ENCODE measurements at places on chromosomes 5 and 9.
A peak's percentile ranks its signal among the peaks of the same experiment; 100 is the strongest.

GRCh38 chr9:124041817-124042116, 30.2 kb downstream of the LHX2 start:
- DNase-seq, result no peak

- DNase-seq, result peak; percentile 1
These were observed 191.8 kb downstream of the PRR16 start for GRCh38 chr5:120655828-120656435.

DNA sequence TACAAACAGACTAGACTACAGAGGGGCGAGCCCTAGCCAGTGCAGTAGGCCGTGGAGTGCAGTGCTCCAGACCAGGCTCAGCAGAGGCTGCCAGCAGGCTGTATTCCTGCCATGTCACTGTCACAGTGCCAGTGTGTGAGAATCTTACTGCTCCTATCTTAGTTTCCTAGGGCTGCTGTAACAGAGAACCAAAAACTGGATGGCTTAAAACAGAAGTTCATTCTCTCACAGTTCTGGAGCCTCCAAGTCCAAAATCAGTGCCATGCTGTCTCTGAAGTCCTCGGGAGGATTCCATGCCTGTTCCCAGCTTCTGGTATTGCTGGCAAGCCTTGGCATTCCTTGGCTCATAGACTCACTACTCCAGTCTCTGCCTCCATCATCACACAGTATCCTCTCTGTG, 75.0 kb upstream of the SAP30L start:
- DNase-seq, result no peak

DNA sequence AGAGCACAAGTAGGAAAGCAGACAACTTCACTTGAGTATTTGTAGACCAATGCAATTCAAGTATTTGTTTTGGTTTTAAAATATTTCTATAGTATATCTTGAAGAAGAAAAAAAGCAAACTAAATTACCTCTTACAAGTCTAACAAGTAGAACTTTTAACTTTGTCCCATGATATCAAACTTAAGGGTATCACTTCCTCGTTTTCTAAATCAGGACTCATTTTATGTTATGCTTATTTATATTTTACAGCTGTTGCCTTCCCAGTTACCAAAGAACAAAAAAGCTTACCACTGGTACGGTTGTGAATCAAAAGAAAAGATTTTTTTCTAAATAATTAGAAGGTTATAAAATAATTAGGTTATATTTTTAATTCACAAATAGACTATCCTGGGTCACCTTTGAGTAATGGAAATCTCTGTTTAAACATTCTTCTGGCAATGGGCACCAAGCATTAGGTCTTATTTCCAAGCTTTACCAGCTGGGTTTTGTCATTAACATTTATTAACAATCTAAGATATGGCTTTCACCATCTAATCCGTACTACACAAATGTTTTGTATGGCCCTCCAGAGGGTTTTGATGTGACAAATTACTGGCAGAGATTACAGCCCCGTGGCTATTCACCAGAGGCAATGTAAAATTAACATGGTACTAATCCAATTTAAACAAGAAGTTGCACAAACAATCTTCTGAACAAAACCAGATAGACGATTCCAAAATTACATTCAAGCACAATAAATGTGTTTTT, 63.6 kb downstream of the CEP120 start:
- no peak for DNase-seq

DNA sequence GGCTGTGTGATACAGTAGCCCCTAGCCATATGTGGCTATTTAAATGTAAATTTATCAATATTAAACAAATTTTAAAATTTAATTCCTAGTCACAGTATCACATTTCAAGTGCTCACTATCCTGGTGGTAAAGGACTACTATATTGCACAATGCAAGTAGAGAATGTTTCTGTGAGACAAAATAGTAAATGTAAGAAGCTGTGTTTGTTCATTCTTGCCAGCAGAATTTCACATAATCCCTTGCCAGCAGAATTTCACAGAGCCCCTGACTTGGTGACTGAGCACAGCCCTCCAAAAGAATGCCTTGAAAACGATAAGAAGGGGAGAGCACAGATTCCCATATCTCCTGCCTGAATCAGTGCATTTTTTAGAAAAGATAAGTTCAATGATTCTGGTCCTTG, 75.9 kb upstream of the SELENOP start:
- no peak for DNase-seq

- DNase-seq, result no peak
These were observed 317.9 kb upstream of the ITGA1 start for GRCh38 chr5:52469835-52470234.

DNA sequence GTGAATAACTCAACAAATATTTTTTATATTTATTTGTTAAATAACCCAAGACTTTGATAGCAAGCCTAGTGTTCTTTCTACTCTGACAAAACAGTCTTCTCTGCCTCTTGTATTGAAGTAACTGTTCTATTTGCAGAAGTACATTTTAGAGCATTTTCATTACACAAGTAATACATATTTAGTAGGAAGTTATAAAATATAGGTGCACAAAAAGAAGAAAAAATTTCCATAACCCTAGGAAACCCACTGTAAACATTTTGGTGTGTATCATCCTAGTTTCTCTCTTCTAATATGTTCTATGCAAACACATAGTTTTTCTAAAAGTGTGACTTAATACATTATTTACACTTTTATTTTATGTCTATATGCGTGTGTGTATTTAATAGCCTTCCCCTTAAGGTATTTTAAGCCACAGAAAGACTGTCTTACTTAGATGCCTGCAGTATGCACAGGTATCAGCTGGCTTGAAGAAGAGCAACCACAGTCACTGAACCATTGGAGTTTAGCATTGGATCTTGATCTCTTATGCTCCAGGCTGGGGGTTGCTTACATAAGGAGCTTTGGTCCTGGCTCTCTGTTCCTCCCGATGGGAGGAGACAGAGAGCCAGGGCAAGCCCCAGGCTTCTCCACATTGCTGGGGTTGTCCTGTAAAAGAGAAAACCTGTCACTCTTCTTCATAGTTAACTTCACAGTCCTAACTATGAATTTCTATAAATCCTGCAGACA, 3.8 kb downstream of the SELENOP start:
- DNase-seq, result no peak

DNA sequence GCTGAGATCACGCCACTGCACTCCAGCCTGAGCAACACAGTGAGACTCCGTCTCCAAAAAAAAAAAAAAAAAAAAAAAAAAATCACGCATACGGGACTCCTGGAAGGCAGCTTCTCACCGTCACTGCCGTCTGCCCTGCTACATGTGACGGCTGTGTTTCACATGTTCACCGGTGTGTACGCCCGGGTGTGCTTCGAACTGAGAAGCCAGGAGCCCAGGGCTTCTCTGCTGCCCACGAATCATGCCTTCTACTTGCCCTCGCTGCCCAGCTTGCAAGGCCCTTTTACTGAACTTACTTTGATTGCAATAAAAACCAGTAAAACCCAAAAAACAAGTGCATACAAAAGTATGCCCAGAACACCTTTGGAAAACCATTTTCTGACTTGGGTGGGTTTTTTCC, 5.8 kb upstream of the NKD2 start:
- no peak for DNase-seq

DNA sequence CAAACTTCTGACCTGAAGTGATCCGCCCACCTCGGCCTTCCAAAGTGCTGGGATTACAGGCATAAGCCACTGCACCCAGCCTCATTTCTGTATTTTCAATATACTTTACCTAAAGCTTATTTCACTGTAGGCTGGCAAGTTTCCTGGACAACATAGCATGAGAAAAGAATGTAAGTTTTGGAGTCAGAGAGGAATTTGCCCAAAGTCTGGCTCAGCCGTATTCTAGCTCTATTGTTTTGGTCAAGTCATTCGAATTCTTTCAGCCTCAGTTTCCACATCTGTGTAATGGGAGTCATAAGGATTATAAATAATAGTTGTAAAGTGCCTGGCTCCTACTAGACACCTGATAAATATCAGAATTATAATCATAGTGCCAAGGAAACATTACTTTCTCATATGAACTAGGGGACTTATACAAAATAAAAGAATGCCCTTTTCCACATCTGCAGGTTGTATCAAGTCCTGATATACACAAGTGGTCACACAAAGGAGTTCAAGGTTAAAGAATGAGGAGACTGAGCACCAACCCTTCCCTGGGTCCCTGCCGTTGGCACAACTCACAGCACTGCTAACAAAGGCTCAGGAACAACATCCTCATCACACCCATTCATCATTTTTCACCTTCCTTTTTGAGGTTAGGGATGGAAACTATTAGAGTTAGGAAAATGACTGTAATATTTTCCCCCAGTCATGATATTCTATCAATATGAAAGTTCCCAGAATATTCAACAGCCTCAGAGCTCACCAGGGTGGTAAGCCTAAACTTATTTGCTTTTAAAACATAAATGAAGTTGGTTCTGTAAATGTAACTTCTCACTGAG, 34.6 kb upstream of the RAI14 start:
- no peak for DNase-seq

- peak; percentile 59 for DNase-seq
These were observed 35.8 kb downstream of the PIK3R1 start for GRCh38 chr5:68251386-68251785.

DNA sequence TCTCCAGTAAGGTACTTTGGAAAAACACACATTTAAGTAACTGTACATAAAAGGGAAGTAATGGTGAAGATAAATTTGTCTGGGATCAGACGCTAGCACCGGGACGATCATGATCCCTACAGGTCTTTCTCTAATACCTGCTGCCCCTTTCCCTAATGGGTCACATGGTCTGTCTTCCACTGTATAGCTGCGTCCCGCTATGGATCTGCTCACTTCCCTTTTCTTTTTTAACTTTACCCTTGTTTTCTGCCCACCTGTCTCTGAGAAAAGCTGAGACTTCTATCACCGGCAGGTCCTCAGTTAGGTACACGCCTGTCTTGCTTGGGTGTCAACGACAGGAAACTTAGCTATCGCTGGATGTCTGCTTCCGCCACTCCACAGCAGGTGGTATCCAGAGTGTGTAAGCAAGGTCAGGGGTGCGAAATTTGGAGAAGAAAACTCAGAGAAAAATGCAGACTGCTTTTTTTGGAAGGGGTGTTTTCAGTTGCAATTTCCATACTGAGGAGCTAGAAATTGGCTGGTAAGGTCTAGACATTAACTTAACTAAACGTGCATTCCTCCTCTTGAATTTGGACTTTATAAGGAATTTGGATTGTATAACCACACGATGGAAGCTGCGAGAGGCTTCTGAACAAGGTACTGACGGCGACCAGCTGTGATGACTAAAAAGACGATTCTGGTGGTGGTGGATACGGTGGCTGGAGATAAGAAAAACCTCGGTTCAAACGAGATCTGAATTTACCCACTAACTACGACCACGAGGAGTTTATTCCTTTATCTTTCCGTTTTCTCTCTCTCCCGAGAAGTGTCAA, 1.1 kb upstream of the ICE1 start:
- peak; percentile 17 for DNase-seq

DNA sequence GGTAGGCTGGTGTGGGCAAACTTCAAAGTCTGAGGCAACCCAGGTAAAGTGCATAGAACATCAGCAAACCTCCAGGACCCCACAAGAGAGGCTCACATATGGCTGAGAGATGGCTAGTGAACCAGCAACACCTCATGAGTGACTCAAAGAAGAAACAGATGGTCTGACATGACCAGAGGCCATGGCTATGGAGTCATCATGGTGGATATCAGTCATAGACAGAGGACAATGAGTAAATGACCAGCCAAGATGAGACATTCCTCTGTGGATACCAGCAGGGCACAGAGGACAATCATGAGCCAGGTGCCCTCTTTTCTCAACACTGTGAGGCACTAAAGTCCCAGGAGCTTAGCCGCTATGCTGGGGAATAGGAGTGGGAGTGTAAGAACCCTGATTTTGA, 180.8 kb downstream of the RASEF start:
- DNase-seq, result no peak

DNA sequence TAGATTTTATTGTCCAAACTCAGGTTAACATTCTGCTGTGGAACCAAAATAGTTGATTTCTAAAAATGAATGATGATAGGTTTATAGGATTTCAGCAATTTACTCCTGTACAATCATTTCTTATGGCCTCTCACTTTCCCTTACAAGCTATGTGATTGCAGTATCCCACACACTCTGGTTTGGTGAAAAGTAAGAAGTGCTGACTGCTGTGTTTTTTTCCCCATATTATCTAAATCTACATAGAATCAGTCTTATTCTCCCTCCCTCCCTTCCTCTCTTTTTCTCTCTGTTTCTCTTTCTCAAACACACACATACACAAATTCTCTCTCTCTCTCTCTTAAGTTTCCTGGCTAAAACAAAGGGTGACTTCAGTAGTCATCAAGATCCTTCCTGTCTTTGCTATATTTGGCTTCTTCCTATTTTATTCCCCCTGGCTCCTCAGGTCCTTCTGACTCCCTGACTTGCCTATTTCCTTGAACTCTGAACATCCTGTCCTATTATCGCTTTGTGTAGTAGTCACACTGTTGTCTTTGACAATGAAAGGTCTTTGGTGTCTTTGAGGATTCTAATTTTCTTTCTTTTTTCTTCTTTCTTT, 55.9 kb upstream of the HAPLN1 start:
- DNase-seq, result no peak

GRCh38 chr9:114218264-114219120, 63.2 kb downstream of the COL27A1 start:
- no peak for DNase-seq

DNA sequence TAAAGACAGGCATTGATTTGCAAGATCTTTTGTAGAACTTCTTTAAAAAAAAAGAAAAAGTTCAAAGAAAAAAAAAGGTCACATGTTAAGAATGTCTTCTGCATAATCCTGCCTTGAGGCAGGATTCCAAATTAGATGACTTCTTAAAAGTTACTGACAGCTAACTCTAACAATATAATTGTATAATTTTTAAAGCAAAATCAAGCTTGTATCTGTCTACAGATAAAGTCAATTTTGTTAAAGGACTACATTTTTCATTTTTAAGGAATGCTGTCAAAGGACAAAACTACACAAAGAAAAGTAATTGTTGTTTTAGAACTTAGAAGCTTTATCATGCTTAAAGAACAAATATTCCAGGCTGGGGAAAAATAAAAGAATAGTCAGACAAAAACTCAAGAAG, 57.8 kb downstream of the MPDZ start:
- no peak for DNase-seq

GRCh38 chr9:119291554-119291953, 77.7 kb downstream of the BRINP1 start:
- no peak for DNase-seq

- no peak for DNase-seq
These were observed 32.8 kb downstream of the ARPC5L start for GRCh38 chr9:124894741-124895170.

DNA sequence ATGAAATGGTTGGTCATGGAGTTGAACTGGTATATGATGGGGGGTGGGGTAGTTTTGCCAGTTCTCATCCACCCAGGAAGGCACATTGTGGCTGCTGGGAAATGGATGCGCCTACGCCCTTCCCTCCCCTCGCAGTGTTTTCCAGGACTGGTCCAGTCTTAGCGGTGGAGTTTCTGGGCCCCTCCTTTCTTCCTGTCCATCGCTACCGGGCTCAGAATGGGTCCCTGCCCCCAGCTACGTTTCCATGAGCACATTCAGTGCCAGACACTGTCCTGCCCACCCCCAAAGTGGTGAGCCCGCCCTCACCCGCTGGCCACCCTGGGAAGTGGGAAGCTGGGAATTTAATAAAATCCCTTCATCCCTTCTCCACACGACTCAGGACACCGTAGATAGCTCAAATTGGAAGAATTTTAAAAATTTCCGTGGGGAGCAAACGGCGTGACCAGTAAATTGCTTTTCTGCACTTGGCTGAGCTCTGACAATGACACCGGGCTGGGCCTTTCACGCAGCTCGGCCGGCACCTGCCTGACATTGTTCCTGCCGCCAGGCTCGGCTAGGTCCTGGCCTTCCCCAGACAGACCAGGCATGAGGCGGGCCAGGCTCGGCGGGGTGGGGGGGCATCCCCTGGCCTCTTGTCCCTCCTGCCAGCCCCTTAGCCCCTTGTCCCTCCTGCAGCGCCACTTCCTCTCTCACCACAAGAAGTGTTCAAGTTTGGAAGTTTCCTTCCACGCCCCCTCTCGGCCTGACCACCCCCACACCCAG, 3.6 kb downstream of the FGF18 start:
- no peak for DNase-seq

Measured in stimulated activated CD4-positive, alpha-beta T cell treated with anti-CD3 and anti-CD28 coated beads, Interleukin-1b, Interleukin-23, amount 100 ng/mL, for 48 hours (primary cell).